ENCODE measurements at places on chromosomes 4 and X.

DNA sequence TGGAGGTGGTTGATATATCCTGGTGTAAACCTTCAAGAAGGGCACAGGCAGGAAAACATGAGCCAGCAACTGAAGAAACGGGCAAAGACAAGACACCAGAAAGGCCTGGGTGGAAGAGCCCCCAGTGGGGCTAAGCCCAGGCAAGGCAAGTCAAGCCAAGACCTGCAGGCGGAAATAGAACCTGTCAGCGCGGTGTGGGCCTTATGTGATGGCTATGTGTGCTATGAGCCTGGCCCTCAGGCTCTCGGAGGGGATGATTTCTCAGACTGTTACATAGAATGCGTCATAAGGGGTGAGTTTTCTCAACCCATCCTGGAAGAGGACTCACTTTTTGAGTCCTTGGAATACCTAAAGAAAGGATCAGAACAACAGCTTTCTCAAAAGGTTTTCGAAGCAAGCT lies 7.2 kb downstream of the ZFP42 start:
- DNase-seq, result no peak

DNA sequence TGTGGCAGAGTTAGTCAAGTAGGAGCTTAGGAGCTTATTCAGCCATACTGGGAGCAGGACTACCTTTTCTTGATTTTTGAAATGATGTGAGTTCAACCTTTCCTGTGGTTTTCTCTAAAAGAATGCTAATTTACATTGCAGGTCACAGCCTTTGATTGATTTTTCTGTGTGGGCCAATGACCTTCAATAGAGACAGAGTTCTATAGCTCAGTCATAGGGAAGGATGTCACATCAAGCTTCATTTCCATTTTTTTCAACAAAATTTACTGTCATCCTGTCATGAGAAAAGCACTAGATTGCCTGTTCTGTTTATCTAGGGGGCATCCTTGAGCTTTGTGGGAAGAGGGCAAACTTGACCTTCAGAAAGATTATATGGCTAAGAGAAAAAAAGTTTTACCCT lies 448.7 kb downstream of the MID1IP1 start:
- no peak for DNase-seq

GRCh38 chr4:110361921-110362320 lies 114.0 kb upstream of the ENPEP start:
- peak; percentile 89 for DNase-seq

DNA sequence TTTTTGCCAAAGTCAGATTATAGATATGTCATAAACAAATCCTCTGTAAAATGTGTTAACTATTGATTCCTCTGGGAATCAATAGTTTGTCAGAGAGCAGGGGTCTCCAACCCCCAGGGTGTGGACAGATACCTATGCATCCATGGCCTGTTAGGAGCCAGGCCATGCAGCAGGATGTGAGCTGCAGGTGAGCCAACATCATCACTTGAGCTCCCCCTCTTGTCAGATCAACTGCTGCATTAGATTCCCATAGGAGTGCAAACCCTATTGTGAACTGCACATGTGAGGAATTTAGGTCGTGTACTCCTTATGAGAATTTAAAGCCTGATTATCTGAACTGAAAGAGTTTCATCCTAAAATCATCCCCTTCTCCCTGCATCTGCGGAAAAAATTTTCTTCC lies 1365.4 kb downstream of the ARAP2 start:
- DNase-seq, result no peak

GRCh38 chrX:13198056-13198761 lies 121.6 kb downstream of the ATXN3L start:
- no peak for DNase-seq

DNA sequence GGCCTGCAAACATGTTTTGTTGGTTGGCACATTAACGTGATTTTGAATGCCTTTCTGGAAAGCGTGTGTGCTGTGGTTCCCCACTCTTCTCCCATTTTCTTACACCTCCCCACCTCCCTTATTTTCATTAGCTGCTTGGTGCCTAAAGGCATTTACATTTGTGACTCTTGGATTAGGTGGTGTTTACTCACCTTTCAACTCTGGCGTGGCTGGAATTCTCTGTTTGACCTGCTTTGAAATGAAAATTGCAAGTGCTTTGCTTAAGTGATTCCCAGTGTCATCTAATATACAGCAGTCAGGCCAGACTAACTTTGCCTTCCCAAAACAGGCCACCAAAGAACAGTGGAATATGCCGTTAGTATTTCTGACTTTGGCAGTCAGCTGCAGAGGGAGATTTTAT lies 80.5 kb downstream of the NHSL2 start:
- no peak for DNase-seq

DNA sequence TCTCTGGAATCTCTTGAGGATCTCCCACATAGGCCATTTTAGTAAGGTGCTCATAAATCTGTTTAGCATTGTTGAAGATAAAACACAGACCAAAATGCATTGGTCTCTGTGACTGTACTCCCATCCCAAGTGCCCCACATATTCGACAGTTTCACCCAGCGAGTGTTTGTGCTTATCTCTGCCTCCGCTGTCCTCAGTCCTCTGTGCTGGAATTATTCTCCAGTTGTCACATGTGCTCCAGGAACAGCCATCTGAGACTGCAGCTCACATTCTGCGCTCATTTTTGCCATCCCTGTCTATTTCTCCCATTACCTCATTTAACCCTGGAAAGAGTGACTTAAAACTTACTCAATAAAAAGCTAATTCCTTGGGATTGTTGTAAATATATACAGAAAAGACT lies 27.6 kb upstream of the DCHS2 start:
- no peak for DNase-seq

GRCh38 chr4:42906341-42906740 lies 13.8 kb downstream of the GRXCR1 start:
- no peak for DNase-seq

GRCh38 chr4:110963662-110964280 lies 340.9 kb upstream of the PITX2 start:
- no peak for DNase-seq

DNA sequence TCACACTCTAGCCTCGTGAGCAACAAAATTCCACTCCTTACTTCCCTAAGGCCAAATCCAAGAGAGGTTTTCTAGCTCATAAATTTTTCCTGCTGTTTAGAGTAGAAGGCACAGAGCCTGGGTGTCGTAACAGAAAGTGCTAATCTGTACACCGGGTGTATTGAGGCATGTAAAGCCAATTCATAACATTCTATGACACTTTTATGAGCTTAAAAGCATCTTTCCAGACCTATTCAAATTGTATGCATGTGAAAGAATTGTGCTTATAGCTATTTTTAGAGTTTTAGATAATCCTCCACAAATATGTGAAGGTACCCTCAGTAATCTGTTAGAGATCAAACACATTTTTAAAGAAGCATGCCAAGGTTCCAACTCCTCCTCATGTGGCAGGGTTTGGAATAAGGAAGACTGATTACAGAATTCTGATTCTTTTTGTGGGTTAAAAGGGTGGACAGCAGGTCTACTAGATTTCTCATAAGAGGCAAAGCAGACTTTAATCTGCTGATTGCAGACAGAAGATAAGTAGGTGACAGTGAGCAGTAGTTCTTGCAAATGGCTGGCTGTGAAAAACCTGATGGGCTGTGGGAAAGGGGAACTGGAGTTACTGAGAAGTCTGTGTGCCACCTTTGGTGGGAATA lies 25.5 kb upstream of the LRCH2 start:
- peak; percentile 34 for DNase-seq

DNA sequence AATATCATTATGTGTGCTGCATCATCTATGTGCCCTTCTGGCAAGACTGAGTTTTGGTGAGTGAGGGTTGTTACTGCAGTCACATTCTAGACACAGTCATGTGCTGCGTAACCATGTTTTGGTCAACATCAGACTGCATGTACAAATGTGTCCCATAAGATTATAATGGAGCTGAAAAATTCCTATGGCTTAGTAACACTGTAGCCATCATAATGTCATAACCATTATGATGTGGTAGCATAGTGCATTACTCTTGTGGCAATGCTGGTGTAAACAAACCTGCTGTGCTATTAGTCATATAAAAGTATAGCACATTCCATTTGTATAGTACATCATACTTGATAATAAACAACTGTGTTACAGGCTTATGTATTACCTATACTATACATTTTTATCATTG lies 198.1 kb upstream of the NUDT6 start:
- DNase-seq, result peak; percentile 72

- DNase-seq, result no peak
Measured at GRCh38 chrX:120301497-120301896, 9.8 kb downstream of the TMEM255A start.

DNA sequence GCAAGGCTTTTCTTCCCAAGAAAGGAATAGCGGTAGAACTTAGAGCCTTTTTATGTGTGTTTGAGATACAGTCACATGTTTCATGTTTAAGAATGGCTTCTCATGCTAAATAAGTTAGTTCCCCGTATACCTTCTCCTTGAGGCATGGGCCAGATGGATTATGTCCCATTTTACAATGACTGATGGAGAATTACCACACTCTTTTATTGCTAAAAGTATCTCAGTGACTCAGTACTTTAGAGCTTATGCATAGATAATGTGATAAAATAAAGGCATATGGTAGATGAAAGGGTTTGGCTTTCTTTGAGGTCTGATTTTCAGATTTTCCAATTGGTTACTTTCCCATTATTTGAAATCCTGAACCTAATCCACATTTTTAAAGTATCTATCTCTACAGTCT lies 121.8 kb upstream of the BMPR1B start:
- DNase-seq, result peak; percentile 53

DNA sequence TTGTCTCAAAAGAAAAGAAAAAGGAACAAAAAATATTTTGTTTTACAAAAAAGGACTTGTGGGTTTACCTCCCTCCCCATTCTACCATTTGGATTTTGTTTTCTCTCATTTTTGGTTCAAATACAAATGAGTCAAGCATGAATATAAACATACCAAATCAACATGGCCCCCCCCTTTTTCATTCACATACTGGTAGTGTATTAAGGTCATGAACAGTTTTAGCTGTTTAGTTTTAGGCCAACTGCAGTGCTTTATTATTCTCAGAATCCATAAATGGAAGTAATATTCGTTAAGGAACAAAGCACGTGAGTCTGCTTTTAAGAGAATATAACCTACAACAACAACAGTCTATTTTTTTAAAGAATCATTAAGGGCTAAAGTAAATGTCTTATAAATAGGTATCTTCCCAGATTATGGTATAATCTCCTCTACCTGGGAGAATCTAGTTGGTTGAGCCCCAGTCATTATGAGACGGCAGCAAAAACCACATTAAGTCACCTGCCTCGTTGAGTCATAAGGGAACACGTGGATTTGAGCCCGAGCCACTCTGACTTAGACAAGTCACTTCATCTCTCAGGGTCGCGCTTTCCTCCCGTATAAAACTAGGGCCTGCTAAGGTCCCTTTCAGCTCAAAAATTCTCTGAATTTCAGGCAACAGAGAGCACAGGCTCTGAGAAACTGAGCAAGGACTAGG lies 26.7 kb downstream of the BCLAF3 start:
- no peak for DNase-seq

- no peak for DNase-seq
Measured at GRCh38 chr4:21535898-21536297, 412.7 kb downstream of the KCNIP4 start.

- DNase-seq, result no peak
Measured at GRCh38 chrX:19966056-19966455, 24.8 kb downstream of the BCLAF3 start.

DNA sequence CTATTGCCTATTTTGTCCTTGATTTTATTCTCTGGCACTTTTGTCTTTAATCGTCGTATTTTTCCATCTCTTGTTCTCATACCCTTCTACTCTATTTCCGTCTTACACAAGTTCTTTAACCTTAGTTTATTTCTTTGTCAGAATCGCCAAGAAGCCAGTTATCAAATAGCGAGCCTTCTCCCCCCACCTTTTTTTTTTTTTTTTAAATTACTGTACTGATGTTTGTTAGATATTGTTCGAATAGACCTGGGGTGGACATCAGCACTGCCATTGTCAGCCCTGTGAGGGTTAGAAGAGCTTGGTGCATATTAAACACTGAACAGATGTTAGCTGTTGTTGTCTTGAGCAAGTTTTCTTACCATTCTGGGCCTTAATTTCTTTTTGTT lies 1.2 kb downstream of the SPCS3 start:
- no peak for DNase-seq

GRCh38 chrX:49312176-49312575 lies 8.7 kb downstream of the GAGE10 start:
- DNase-seq, result no peak

GRCh38 chr4:31365006-31365690 lies 645.0 kb downstream of the PCDH7 start:
- peak; percentile 45 for DNase-seq

DNA sequence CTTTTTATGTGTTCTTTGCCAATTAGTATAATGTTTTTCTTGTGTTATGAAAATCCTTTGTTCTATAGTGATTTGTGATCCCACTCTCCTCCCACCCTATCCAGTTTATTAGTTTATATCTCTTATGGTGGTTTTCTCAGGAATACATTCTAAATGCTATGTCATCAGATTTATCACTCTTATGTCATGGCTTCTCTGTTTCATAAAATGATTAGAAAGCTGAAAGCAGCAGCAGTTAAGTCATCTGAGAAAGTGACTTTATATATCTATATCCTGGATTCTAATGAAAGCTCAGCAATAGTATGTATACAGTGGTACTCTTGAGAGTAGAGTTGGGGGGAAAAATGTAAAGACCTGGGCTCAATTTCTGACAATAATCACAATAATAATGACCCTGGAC lies 41.2 kb downstream of the NCAPG start:
- no peak for DNase-seq

- DNase-seq, result no peak
Measured at GRCh38 chrX:63186137-63186536, 165.0 kb downstream of the SPIN4 start.

GRCh38 chr4:113756005-113756410 lies 5.5 kb downstream of the CAMK2D start:
- peak; percentile 92 for DNase-seq

GRCh38 chrX:93420090-93420489 lies 253.3 kb downstream of the NAP1L3 start:
- DNase-seq, result no peak

DNA sequence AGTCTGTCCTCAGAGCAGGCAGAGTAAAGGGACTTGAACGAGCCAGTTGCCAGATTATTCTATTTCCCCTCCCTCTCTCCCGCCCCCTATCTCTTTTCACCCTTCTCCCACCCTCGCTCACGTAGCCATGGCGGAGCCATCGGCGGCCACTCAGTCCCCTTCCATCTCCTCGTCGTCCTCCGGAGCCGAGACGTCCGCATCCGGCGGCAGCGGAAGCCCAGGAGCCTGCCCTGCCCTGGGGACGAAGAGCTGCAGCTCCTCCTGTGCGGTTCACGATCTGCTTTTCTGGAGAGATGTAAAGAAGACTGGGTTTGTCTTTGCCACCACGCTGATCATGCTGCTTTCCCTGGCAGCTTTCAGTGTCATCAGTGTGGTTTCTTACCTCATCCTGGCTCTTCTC lies 106.2 kb upstream of the SMAD1 start:
- DNase-seq, result no peak

- no peak for DNase-seq
Measured at GRCh38 chrX:39848243-39848642, 249.5 kb downstream of the BCOR start.

DNA sequence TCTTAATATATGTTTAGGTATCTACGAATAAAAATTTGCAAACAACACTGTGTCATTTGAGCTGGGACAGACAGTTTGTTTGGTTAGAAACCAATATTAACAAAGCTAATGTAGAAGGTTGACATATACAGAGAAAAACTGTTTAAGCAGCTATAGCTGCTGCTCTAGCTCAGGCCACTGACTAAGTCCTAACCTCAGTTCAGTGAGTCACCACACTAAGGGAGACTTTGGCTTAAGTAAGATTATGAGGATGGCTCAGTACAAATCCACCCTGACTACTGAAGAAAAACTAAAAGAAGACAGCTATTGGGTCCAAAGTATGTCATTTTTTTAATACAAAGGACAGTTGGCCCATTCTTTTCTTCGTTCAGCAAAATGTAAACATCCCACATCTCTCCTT lies 717.3 kb upstream of the ACTRT1 start:
- peak; percentile 23 for DNase-seq

- no peak for DNase-seq
Measured at GRCh38 chrX:52280812-52281211, 88.0 kb upstream of the XAGE2 start.

Measured in fibroblast of skin of right biceps (primary cell).